ENCODE measurements at places on chromosomes 11 and 22.
A peak's percentile ranks its signal among the peaks of the same experiment; 100 is the strongest.

- DNase-seq, result peak; percentile 12
These were observed 686.9 kb downstream of the FAM181B start for GRCh38 chr11:82046778-82047177.

GRCh38 chr11:6603287-6604080 is at the start of the genes ILK and RRP8:
ILK (plus strand) TSS chr11:6603774; CDS start chr11:6604272, 498 bp downstream.
RRP8 (minus strand) TSS chr11:6603616; CDS start chr11:6603502, 114 bp downstream.
- DNase-seq, result no peak

GRCh38 chr11:122209619-122210366 is 93.8 kb upstream of the BLID start:
- DNase-seq, result no peak

GRCh38 chr22:29071261-29072045 is 1.4 kb upstream of the KREMEN1 start:
- DNase-seq, result no peak

DNA sequence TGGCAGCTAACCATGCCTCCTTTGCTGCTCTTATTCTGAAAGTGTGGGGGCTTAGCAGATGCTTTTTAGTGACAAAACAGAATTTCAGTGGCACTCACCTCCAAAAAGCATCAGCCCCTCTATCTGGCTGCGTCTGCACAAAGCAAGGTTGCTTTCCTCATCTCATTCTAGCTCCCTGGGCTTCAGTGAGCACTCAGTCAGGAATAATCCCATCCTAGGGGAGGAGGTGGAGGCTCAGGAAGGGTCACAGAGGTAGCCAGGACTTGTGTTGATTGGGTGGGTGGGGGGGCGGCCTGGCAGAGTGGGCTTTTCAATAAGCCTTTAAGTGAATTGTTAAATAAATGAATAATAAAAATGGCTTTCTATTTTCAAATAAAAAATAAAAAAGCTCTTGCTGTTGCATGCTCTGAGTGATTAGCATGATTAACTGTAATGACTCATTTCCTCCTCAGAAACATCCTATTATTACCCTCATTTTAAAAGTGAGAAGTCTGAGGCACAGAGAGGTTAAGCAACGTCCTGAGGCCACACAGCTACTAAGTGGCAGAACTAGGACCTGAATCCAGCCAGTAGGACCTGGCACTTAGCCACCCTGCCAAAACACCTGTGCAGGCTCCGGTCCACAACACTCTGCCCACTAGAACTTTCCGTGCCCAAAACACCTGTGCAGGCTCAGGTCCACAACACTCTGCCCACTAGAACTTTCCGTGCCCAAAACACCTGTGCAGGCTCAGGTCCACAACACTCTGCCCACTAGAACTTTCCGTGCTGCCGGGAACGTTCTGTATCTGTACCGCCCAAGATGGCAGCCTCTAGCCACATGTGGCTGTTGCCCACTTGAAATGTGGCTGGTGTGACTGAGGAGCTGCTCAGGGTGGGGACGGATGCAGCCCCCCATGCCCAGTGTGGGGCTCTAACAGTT is 5.5 kb downstream of the B3GAT1 start:
- DNase-seq, result no peak

DNA sequence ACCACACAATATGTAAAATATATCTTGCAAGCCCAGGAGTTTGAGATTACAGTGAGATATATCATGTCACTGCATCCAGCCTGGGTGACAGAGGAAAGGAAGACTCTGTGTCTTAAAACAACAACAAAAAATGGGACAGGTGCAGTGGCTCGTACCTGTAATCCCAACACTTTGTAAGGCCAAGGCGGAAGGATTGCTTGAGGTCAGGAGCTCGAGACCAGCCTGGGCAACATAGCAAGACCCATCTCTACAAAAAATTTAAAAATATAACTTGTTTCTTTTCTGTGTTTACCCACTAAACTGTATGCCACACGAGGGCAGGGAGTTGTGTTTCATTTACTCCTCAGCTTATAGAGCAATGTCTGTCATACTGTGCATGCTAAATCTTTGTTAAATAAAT is 3.1 kb downstream of the ZNF280A start:
- no peak for DNase-seq

GRCh38 chr11:69513663-69514224 is 32.3 kb downstream of the LINC01488 start:
- DNase-seq, result no peak

GRCh38 chr11:102283116-102283485 is 34.2 kb upstream of the BIRC3 start:
- no peak for DNase-seq

DNA sequence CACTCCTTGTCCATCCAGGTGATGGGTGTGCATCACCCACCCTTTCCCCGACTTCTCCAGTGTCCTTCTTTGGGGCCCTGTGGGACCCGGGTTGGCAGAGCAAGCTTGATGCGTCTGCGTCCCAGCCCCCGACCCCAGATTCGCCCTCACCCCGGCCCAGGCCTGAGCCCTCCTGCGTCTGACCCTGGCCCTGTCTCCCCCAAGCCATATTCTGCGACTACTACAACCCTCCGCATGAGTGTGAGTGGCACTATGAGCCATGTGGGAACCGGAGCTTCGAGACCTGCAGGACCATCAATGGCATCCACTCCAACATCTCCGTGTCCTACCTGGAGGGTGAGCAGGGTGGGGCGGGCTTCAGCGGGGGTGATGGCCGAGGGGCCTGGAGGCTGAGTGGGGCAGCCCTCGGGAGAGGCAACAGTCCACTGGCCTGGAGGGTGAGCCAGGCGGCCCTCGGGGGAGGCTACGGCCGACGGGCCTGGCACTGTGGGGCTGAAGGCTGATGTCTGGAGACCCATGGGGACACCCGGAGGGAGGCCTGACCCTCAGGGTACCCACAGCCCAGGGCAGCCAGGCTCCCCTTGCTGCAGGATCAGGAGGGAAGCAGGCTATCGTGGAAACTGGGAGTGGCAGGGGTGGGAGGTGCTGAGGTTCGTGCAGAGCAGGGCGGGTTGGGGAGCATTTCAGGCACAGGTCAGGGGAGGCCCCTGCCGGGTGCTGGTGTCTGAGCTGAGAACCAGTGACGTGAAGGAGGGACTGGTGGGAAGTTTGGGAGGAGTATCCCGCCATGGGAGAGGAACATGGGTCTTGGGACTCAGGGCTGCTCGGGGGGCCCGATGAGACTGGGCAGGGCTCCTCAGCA is 15.3 kb downstream of the MUC2 start:
- DNase-seq, result no peak

GRCh38 chr11:96299155-96299888 is 43.7 kb downstream of the MAML2 start:
- DNase-seq, result no peak

GRCh38 chr11:13280092-13280722 is 2.6 kb downstream of the BMAL1 start:
- DNase-seq, result no peak

DNA sequence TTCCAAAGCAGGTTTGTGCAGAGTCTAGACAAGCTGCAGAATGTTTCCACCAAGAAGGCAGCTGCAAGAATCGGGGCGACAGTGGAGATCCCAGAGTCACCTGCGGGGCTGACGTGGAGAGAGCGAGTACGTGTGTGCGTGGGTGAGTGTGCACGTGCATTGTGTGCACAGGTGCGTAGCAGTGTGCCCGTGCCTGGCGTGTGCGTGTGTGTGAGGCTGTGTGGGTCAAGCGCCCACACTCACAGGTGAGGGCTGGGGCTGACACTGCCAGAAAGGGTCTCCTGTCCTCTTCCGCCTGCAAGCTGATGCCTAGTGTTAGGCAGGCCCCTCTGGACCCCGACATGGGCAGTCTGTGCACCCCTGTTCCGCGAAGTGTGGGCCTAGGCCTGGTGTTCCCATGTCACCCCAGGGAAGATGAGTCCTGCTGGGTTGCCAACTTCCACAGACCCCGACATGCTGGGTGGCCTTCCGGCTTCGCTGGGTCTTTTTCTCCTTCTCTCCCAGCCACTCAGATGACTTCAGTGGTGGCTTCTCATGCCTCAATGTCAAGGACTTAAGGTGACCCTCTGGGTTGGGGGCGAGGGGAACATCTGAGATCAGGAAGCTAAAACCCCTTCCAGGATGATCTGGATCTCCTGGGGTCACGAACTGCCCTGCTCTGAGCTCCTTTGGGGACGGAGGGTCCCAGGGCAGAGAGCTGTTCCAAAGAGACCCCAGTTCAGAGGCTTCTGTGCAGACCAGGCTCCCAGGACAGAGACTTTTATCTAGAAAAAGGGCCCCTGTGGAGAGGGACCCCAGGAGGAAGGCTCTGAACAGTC is 10.4 kb upstream of the SYT8 start:
- DNase-seq, result no peak
